Mononuclear cell (primary cell): ENCODE measurements at places on chromosomes 13 and 19. TPM values are rescaled to one million over a fixed set of nuclear protein-coding genes. Genes with fewer than 3 reads are reported as not detected.

Gene ONECUT3
- not detected for total RNA-seq

Gene KCNRG
- 1.7 TPM for total RNA-seq

Gene EVI5L
- total RNA-seq, result 17.2 TPM

Gene SIAH3
- 0.31 TPM for total RNA-seq

Gene OR7A5
- total RNA-seq, result 0.10 TPM

Gene N4BP2L1
- total RNA-seq, result 45.2 TPM

Gene SELENOV
- total RNA-seq, result not detected

Gene POU2F2
- total RNA-seq, result 8.3 TPM

Gene KLK13
- not detected for total RNA-seq
